GM12878 (cell line): ENCODE measurements at places on chromosomes 7 and 10. TPM values are rescaled to one million over a fixed set of nuclear protein-coding genes. Genes with fewer than 3 reads are reported as not detected.

DNA sequence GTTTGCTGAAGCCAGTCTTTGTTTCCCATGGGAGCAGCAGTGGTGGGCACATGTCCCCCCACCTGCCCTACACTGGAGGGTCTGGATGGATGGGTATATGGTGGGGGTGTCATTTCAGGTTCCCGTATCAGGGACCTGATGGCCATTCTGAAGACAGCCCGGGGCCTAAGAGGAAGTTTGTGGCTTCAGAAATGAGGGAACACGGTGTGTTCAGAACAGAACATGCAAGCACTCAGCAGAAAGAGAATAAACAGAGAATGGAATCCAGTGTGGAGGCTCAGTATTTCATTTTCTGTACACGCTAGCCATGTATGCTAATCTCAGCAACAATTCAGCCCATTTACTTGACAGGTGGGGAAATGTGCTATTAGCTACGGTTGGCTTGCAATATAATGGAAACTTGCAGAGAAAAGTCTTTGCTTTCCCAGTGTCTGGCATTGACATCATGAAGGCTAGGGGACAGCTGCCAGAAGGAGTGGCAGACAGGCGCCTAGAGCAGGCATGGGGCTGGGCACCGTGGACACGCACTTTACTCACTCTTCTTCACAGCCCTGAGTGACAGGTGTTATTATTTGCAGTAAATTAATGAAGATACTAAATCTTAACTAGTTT lies 98.6 kb downstream of the ELMO1 start:
- DNase-seq = no peak

DNA sequence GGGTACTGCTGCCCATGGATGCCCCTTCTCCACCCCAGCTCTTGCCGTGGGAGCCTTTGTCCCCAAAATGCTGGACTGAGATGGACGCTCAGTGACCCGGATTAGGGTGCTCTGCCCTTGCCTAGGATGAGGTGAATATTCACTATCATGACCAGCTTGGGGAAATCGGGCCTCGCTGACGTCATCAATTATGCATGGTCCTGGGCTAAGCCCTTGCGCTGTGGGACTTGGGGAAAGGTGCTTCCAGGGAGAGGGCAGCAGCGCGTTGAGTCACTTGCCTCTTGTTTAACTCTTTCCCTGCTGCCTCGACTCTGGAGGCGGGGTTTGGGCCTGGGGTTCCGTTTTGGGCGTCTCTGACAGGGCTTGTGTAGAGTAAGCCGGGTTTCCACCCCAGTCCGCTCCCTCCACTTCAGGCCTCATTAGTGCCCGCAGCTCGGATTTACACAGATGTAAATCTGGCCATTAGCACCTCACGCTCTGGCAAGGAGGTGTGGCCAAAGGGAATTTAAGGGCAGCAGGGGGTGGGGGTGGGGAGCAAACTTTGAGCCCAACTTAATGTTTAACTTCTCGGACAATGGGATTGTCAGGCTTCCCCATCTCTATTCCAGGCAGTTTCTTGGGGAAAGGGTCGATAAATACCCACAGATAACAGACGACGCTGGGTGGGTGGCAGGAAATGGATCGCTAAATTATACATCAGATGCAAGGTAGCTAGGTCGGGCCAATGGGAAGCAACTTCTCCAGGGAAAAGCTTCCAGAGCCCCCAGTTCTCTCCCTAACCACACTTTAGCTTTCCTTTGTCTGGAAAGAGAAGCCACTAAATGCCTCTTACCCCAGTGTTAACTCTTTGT lies 51.3 kb upstream of the TCF7L2 start:
- DNase-seq = no peak

- DNase-seq = no peak
Measured at GRCh38 chr10:49457686-49458085, 61.8 kb upstream of the DRGX start.

The NPC1L1 gene
- 0.08 TPM in 1 of 2 replicates, not detected in the other for total RNA-seq

The SPAM1 gene
- not detected in 2 replicates for total RNA-seq

GRCh38 chr10:72665925-72666324 lies 26.0 kb upstream of the MCU start:
- DNase-seq = no peak

DNA sequence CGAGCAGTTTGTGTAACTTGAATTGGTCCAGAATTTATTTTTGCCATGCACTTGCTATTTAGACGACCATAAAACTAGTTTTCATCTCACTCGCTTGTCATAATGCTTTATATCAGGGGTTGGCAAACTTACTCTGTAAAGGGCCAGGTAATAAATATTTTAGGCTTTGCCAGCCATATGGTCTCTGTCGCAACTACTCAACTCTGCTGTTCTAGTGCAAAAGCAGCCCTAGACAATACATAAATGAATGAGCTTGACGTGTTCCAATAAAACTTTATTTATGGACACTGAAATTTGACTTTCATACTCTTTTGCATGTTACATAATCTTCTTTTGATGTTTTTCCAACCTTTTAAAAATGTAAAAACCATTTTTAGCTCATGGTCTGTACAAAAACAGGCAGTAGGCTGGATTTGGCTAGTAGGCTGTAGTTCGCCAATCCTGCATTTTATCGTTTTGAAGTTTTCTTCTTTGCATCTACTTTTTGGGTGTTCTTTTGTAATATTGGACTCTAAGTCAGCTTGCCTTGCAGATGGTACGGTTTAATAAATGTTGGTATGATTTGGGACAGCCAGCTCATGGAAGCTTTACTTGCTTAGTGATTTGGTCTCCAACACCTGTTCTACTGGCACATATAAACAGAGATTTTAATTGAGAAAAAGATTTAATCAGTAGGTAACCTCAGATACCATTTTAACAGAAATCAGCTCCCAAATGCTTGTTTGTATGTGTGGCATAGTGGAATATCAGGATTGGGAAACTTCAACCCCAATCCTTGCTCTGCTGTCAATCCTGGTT lies 25.6 kb downstream of the SND1 start:
- no peak for DNase-seq

DNA sequence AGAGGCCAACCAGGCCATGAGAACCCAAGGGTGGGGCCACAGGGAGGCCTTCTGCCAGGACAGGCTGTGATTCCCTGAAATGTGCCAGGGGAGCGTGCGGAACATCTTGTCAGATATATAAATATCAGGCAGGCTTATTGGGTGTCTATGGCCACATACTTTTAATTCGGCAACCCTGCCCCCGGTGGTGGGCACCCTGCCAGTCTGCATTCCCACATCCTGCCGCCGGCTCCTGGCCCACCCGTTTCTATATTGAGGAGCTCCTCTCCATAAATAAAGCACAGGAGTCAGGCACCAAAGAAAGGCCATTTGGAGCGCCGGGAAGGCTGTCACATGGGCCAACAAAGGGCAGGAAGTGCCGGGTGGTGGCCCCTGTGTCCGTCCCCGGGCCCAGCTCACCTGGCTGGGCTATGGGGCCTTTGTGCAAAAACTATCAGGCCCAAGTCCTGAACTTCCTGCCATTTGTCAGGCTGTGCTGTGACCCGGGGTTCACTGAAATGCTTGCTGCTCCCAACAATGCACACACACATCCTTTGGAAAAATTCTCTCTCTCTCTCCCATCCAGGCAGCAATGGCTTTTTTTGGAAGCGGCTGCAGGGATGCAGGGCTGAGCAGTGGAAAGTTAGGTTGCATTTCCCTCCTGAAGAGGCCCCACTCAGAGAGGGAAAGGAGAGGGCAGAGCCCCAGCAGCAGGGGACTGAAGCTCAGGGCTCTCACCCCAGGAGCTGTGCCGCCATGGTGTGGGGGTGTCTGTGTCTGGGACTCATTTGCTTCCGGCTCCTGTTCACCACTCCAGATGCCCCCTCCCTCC lies 25.0 kb upstream of the PODXL start:
- DNase-seq = no peak

DNA sequence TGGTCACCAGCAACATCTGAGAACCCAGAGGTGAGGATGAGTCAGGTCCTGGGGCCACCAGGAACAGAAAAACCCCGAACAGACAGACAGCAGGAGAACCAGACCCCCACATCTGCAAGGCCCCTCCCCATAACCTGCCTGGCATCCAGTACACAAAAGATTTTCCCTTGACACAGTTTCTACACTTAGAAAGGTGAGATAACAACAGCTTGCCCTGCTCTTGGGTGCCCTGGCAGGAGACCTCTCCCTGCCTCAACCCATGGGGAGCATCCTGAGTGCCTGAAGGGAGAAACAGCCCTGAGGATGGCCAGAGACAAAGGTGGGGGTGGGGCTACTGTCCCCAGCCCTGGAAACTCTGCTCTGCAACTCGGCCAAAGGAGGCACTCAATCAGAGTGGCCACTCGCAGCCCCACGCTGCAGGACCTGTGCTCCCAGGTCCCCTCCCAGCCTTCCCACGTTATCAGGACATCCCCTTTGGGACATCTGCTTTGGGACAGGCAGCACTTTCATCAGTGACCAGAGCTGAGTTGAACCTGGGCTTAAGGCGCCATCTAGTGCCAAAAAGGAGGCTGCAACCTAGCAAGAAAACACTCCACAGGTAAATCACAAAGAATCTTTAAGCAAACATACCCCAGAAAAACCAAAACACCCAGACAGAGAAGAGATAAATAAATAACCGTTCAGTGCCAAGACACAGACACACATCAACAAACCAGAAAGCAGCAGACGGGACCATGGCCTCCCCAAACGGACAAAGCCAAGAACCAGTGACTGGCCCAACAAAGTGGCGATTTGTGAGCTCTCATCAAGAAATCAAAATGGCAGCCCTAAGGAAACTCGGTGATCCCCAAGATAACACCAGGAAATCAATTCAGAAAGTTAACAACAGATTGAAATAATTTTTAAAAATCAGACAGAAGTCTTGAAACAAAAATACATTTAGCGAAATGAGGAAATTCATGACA lies 233.7 kb downstream of the PTPRN2 start:
- DNase-seq = no peak

- no peak for DNase-seq
Measured at GRCh38 chr10:124257781-124258180, 160.9 kb downstream of the OAT start.

GRCh38 chr10:26300001-26300400 lies 83.4 kb downstream of the GAD2 start:
- no peak for DNase-seq

GRCh38 chr10:55766212-55766611 lies 594.8 kb downstream of the ZWINT start:
- no peak for DNase-seq

The UNC5B gene
- 0.08 and 0.11 TPM in 2 replicates for total RNA-seq

GRCh38 chr10:103649654-103650423 lies 156.3 kb downstream of the NEURL1 start:
- no peak for DNase-seq

The FAM25C gene
- total RNA-seq = not detected in 2 replicates

The SPAG6 gene
- total RNA-seq = 0.21 and 0.36 TPM in 2 replicates

The VSTM4 gene
- 0.08 TPM in 1 of 2 replicates, not detected in the other for total RNA-seq

- DNase-seq = no peak
Measured at GRCh38 chr7:95963446-95963990, 191.2 kb downstream of the DYNC1I1 start.

- DNase-seq = no peak
Measured at GRCh38 chr10:125038637-125039036, 96.7 kb downstream of the ZRANB1 start.

DNA sequence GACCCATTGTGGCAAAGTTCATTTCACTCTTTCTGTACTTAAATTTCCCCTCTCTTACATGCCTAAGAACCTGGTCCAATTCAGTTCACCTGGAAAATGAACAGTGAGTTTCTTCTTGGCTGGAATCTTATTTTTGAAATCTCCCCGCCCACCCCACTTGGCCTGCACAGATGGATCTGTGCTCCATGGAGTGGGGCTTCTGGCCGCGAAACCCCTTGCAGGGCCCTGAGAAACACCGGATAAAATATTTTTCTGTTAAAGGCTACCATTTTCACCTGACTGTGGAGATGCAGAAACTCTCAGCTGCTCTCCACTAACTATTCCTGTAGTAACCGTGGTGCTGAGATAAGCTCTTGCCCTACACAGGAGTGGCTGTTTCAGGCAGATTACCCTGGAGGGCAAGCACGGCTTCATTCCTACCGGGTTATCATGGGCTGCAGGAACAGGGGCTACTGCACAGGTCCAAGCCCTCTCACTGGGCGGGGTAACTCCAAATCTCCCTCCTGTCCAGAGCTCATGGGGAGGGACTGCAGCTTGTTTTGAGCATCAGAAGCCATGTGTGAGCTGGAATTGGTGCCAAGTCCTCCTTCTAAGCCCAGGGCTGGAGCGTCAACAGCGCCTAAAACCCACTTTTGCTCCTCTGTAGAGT lies 118.9 kb downstream of the PRPF18 start:
- no peak for DNase-seq

GRCh38 chr7:31853380-31853779 lies 166.4 kb downstream of the PPP1R17 start:
- DNase-seq = no peak

- no peak for DNase-seq
Measured at GRCh38 chr10:88221010-88221973, 357.9 kb downstream of the PTEN start.

- no peak for DNase-seq
Measured at GRCh38 chr7:67696878-67697277, 700.2 kb downstream of the TYW1 start.

- DNase-seq = no peak
Measured at GRCh38 chr10:121183236-121183635, 332.1 kb downstream of the WDR11 start.

The PLXNA4 gene
- 0.03 TPM in 1 of 2 replicates, not detected in the other for total RNA-seq

DNA sequence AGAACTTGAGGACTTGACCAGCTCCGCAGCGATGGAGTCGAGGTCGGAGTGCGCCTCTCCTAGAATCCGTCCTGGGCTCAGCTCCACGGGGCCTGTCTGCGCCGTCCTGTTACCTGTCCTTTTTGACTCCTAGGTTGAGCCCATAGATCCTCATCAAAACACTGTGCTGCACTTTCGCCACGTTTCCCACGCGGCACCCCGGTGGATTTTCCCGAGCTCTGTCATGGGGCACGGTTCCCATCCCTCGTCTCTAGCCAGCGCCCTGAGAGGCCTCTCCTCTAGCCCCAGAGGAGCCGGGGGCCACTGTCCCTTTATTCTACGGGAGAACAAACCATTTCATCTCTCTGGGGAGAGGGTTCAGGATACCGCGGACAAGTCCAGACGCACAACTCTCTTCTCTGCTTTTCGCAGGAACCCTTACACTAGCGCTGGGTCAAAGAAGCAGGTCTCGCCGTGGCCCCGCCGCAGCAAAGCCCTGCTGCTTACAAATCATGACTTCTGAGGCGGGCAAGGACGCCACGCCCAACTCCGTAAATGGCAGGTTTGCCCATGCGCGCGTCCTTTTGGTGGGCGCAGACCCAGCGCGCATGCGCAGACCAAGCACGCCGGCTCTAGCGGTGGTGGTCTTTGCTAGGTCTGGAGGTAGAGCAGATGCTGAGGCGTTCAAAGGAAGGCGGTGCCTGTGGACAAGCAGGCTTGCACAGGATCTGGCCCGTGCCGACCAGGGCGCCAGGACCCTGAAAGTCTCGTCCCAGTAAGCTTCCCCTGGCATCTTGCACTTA lies 10.3 kb upstream of the ANKRD7 start:
- peak; percentile 33 for DNase-seq

DNA sequence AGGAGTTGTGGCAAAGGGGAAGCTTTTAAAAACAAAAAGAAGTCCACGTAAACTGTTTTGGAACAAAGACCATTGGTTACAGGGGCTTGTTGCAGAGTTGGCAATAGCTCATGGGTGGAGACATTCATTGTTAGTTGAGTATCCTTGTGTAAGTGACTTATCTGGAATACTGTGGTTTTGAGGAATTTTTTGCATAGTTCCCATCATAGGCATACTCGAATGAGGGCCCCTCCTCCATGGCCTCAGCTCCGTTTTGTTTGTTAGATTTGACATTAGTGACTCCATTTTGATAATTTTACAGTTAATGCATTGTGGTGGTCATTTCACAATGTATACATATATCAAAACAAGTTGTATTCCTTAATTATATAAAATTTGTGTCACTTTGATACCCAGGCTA lies 12.8 kb upstream of the SMKR1 start:
- no peak for DNase-seq
